ENCODE measurements at places on chromosomes 12 and 14. TPM values are rescaled to one million over a fixed set of nuclear protein-coding genes. Genes with fewer than 3 reads are reported as not detected.

DNA sequence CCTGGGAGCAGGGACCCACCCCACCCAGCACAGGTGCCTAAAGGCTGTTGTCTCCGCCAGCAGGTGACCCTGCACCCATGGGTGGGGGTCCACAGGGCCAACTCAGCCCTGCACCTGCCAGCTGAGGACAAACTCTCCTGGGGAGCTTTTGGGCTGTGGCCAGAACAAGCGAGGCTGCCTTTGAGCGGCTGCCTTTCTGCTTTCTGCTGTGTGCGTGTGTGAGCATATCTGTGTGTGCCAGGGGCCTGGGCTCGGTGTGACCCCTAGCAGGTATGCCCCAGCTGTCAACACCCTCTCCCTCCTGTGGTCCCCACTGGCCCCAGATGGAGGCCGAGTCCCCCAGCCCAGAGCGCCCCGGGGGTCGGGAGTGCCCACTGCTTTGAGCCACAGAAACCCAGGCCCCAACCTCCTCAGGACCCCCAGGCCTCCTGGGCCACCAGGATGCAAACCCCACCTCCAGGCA, 25.9 kb upstream of the GPR132 start:
- H3K4me3 ChIP-seq = no peak overlapping the region
- no peaks in the 10 kb centered on the region for H3K27me3 ChIP-seq
- H3K27ac ChIP-seq = peak overlapping the region; percentile 61
- no peak for DNase-seq
- peaks cover 49% of the 10 kb centered on the region for H3K4me1 ChIP-seq

DNA sequence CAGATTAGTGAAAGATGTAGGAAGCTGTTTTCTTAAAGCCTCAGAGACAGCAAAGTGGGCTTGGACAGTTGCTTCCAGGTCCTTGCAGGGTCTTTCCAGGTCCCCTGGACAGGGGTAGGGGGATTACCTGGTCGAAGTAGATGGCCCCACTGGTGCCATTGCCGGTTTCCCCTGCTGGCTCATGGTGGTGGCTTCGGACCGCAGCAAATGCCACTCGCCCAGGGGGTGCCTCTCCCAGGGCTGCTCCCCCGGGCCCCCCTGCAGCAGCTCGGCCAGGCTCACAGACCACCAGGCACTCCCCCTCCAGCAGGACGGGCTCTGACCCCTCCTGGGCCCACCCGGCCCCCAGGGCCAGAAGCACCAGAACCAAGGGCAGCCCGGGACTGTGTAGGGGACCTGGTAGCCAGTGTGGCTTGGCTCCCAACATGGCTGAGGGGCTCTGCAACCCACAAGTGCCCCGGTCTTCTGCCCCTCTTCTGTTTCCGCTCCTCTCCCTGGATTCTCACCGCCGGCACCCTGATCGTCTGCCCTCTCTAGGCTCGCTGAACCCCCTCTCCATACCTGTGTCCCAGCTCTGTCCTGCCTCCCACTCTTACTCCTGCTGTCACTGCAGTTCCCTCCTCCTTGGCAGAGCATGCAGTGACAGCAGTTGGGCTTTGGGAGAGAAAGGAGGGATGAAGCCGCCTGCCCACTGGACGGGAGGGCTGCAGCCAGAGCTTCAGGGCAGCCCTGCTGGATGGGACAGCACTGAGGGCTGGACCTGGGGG, 657 bp downstream of the CBLN3 start:
- DNase-seq = no peak
- H3K4me3 ChIP-seq = peak overlapping the region; percentile 98
- H3K27ac ChIP-seq = peak overlapping the region; percentile 85
- no peaks in the 10 kb centered on the region for H3K27me3 ChIP-seq
- peaks cover 6% of the 10 kb centered on the region for H3K36me3 ChIP-seq
- peaks cover 55% of the 10 kb centered on the region for H3K4me1 ChIP-seq

- no peak for DNase-seq
- peaks cover 14% of the 10 kb centered on the region for H3K4me1 ChIP-seq
- no peak overlapping the region for H3K27ac ChIP-seq
- H3K36me3 ChIP-seq = no peaks in the 10 kb centered on the region
- H3K4me3 ChIP-seq = no peak overlapping the region
These were observed 303.1 kb downstream of the RAD51B start for GRCh38 chr14:68122651-68123050.

DNA sequence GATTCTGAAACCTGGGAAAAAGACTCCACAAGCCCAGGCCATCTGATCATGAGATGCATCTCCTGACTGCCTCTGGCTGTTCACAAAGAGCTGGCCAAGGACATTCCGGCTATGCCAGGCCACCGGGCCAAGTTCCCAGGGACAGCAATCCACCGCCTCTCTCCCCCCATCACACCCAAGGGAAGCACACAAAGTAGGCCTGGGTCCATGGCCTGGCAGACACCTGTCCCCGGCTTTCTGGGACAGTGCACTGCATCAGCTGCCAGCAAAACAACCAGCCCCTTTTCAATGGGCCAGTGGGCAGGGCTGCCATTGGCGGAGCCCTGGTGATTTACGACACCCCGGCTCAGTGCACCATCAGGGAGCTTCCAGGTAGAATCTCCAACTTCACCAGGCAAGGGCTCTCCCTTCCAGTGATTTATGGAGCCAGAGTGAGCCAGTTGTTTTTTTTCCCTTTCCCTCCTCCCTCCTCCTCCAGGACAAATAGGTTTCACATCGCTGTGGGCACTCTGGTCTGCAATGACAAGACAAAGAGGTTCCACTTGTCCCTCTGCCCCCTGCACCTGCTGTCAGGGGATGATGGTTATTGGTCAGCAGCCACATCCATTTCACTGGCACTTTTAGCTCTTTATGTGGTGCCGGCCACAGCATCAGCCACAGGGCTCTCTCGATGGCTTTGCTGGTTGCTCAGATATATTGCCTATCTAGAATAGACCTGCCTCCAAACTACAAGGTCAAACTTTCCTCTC, 149.6 kb downstream of the SLC38A6 start:
- no peaks in the 10 kb centered on the region for H3K27me3 ChIP-seq
- DNase-seq = no peak
- H3K36me3 ChIP-seq = no peaks in the 10 kb centered on the region
- H3K4me1 ChIP-seq = no peaks in the 10 kb centered on the region

DNA sequence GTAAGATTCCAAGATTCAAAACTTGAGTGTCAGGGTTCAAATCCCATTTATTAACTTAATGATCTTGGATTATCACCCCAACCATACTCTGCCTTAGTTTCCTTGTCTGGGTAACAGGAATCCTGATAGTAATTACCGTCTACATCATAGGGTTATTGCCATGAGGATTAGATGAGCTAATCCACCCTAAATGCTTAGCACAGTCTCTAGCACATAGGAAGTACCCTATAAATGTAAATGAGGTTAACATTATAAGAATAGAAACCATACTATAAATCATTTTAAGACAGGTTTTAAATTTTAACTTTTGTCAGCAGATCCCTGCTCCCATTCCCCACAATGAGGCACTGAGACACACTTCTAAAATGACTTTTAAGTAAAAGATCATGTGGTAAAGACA, 36.5 kb downstream of the DBX2 start:
- H3K36me3 ChIP-seq = no peaks in the 10 kb centered on the region
- no peak overlapping the region for H3K4me3 ChIP-seq
- H3K4me1 ChIP-seq = no peaks in the 10 kb centered on the region
- H3K27ac ChIP-seq = no peak overlapping the region

GRCh38 chr14:54003064-54003463, 46.4 kb upstream of the BMP4 start:
- H3K4me3 ChIP-seq = no peak overlapping the region
- no peaks in the 10 kb centered on the region for H3K36me3 ChIP-seq
- no peak overlapping the region for H3K27ac ChIP-seq
- no peaks in the 10 kb centered on the region for H3K27me3 ChIP-seq
- DNase-seq = peak; percentile 13
- H3K4me1 ChIP-seq = no peaks in the 10 kb centered on the region

GRCh38 chr14:91946622-91947474, 646 bp downstream of the FBLN5 start:
- no peaks in the 10 kb centered on the region for H3K36me3 ChIP-seq
- no peak overlapping the region for H3K27ac ChIP-seq
- no peak for DNase-seq
- H3K4me3 ChIP-seq = 0 out of 2 replicates have a peak overlapping the region, but pooled peaks have one; percentile 30
- H3K27me3 ChIP-seq = peaks cover 22% of the 10 kb centered on the region
- H3K4me1 ChIP-seq = no peaks in the 10 kb centered on the region

MYH6 gene
- total RNA-seq = not detected

POTEG gene
- total RNA-seq = 0.12 TPM

SIX6 gene
- not detected for total RNA-seq

SERPINA3 gene
- not detected for total RNA-seq
